ENCODE measurements at places on chromosomes 1 and 21.
A peak's percentile ranks its signal among the peaks of the same experiment; 100 is the strongest.

- no peak for DNase-seq
Measured at GRCh38 chr1:203769505-203770343, 4.7 kb downstream of the LAX1 start.

GRCh38 chr21:43297391-43297981, 128.7 kb downstream of the CRYAA start:
- DNase-seq, result no peak

GRCh38 chr1:194069831-194070218, 883.4 kb upstream of the B3GALT2 start:
- no peak for DNase-seq

DNA sequence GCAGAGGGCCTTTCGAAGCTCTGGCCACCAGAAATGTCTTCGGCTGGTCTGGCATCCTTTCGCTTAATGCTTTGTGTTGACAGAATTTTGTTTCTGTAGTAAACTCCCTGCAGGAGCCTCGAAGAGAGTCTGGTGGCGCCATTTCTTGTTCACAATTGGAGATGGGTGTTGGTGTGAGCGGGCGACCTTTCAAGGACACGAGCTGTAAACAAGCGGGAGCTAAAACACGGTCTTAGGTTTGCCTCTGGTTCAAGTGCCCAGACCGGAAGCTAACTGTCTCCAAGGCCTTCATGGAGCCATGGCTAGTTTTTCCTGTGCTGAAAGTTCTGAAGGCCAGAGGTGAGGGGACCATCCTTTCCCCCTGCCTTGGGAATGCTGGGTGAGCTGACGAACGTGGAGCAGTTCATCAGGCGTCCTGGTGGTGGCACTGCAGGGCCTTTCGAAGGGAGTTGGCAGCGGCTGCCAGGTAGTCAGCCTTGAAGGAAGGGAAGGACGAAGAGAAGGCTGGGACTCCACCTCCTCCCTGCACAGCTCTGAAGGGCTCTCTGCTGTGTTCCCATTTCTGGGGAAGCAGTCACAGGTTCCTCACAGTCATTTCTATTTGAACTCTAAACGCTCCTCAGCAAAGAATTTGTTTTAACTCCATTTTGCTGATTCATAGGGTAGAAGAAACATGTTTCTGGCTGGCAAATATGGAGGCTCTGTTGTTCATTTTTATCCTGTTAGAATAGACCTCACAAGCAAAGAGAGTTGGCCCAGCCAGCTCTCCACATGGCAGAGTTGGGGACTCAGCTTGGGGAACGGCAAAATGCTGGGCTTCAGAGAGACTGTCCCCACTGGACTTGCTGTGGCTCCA, 35.2 kb downstream of the URB2 start:
- DNase-seq, result peak; percentile 73

- DNase-seq, result no peak
Measured at GRCh38 chr1:104235141-104235540, 485.4 kb downstream of the AMY1C start.

GRCh38 chr1:183234660-183235476, 48.8 kb downstream of the LAMC2 start:
- DNase-seq, result peak; percentile 64

DNA sequence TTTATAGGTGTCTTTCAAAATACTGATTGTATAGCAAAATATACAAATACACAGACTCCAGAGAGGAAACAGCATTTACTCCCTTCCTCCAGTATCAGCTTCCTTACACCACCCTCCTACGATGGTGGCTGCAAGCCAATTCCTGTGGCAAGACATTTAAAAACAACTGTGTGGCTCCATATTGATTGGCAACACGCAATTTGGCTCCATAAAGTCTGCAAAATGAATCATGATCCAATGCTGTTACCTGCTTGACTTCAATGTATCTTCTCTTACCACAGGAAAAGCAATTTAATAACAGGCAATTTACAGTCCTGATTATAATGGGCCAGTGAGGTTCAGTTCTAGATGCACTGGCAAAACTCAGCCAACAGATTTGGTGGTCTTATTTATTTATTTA, 19.7 kb upstream of the ATP6V1G3 start:
- DNase-seq, result no peak

DNA sequence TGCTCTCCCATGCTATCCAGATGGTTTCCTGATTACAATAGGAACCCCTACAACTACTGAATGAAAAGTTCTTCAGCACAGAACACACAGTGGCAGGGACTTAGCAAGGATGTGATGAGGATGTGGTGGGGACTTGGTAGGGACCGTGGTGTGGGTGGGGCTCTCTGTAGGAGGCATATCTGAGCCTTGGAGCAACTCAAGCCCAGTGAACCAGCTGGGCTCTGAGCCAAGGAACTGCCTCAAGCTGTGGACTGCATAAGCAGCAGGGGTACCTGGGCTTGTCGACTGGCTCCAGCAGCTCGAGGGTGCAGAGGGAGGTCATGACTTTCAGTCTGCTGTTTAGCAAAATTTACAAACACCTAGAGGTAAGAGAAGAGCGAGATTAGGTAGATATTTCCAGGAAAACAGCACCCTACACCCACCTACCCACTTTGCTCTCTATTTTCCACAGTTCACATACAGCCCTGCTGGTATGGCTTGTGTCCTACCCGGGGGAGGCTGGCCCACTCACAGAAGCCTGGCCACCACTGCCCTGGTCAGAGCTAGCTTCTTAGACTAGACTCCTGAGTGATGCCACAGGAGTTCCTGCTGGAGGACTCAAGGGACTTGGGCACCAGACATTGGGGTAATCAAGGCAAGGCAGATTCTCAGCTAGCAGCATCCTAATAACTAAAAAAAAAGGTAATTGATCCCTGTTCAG, 86.8 kb upstream of the GCLM start:
- DNase-seq, result no peak

GRCh38 chr1:147849098-147849895, 53.3 kb upstream of the GJA8 start:
- no peak for DNase-seq

GRCh38 chr21:45330075-45330781, 42.5 kb upstream of the POFUT2 start:
- peak; percentile 95 for DNase-seq

DNA sequence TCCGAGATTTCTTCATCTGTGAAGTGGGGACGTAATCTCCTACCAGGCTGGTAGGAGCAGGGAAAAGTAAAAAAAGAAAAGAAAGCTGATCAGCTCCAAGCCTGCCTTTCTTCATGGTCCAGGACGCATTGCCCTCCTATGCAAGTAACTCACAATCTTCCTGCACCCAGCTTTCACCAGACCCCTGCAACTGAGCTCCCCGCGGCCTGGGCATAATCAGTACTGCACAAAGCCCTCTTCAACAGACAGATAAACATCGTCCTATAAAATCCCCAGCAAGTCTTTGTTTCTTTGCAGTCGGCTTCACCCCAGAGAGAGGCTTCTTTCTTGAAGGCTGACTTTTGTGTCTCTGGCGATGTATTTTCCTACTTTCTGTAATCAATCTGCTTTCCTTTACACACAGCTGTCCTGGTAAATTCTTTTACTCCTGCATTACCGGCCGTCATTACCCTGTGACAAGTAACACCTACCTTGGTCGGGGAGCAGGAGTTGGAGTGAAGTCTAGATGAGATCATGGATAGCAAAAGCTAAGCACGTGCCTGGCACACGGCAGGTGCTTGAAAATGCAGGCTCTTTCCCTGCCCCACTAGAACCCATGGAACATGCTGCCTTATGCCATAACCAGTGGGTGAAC, 8.3 kb downstream of the PADI1 start:
- DNase-seq, result peak; percentile 35

DNA sequence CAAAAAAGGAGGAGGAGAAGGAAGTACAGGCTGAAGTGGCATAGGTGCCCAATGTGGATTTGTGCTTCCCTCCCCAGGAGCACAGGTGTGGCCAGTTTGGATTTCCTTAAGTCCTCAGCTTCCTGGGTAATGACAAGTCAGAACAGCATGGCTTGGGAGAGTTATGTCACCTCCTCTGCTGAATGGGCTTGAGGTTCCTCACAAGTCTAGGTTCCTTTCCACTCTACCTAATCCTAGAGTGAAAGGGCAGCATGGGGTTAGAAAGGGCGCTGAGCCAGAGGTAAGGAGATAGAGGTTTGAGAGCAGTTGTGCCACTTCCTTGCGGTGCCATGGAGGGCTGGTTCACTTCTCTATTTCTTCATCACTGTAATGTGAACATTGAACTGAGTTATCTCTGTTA, 35.5 kb upstream of the IL20 start:
- no peak for DNase-seq

- peak; percentile 31 for DNase-seq
Measured at GRCh38 chr1:109785446-109786111, 21.9 kb upstream of the EPS8L3 start.

- no peak for DNase-seq
Measured at GRCh38 chr1:170217517-170218256, 71.9 kb downstream of the NTMT2 start.

Data from SJSA1 (cell line).